ENCODE measurements at places on chromosomes 11 and 22.

- no peak for DNase-seq
Measured at GRCh38 chr11:46302866-46303265, 25.4 kb downstream of the CREB3L1 start.

GRCh38 chr22:20422271-20423007 lies 15.2 kb downstream of the SCARF2 start:
- DNase-seq = no peak

GRCh38 chr11:102589047-102589459 lies 36.1 kb downstream of the MMP20 start:
- no peak for DNase-seq

DNA sequence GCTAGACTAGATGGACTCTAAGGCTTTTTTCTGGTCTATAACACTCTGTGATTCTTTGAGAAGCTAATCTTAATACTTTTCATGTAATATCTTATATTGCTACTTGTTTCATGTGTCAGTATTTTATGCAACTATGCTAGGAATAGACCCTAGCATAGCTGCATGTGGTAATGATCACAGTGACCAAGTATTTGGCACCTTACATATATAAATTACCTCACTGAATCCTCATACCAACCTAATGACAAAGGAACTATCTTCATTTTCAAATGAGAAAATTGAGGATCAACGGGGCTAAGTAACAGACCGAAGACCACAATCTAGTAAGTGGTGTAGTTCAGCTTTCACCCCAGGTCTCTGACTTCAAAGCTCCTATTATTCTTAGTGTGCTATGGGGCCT lies 327.3 kb upstream of the PITPNB start:
- DNase-seq = no peak

- no peak for DNase-seq
Measured at GRCh38 chr11:117519590-117519989, 191.9 kb downstream of the CEP164 start.

Data from NCI-H524 treated with DMSO at 0.1 percent for 48 hours (cell line).